AG04450 (cell line): ENCODE measurements at places on chromosomes 2 and 18. TPM values are rescaled to one million over a fixed set of nuclear protein-coding genes. Genes with fewer than 3 reads are reported as not detected.

DNA sequence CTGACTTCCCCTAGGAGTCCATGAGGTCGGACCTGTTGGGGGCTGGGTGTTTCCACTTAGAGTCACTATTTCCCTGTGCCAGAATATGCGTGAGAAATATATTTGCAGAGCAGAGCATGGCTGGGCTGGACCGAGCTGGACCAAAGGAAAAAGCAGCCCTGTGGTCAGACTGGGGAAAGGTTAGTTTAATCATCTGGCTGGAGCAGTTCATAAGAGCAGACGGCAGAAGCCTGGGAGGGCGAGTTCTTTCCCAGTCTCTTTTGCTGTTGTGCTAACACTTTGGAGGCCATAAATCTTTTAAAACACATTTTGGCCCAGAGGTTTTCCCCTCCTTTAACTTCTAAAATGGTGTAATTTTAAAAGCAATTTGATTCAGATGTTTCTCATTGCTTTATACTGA, 66.5 kb downstream of the GLI2 start:
- no peak for DNase-seq

Gene MERTK
- 0.84 and 0.91 TPM in 2 replicates for polyA plus RNA-seq

- DNase-seq, result peak; percentile 53
Measured at GRCh38 chr2:32711219-32711618, 83.4 kb downstream of the TTC27 start.

Gene CDKL4
- not detected in 2 replicates for polyA plus RNA-seq
